ENCODE measurements at places on chromosomes 2 and 18.

GRCh38 chr2:200929334-200930249, 33.9 kb downstream of the ORC2 start:
- DNase-seq, result peak; percentile 22

DNA sequence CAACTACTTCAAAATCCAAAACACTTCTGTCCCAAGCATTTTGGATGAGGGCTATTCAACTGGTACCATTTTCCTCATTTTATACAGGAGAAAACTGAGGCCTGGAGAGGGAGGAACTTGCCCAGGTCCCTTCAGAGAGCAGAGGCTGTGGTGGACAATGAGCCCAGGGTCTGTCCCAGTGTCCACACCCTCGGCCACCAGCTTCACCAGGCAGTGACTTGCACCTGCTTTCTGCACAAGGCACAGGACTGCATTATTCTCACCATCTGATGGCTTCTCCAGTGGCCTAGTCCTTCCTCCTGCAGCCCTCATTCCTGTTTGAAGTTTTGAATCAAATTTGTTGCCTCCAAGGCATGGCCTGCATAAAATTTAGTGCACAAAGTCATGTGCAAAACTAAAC, 53.3 kb downstream of the RNF144A start:
- no peak for DNase-seq

DNA sequence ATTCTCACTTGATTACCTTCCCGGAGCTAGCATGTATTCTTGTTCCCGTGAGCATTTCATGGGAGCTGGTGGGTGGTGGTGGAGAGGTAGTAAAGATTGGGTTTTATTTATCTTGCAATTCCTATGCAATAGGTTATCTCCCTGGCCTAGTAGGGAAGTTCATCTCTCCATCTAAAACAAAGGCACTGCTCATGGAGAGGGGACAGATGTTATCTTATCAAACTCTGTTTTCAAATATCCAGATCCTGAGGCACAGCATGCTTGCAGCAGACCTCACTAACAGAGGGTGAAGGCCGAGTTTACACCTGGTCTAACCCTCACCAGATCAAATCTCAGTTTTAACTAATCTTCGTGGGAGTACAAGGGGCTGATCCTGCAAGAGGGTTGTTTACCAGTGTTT, 98.9 kb downstream of the CYRIA start:
- DNase-seq, result no peak

GRCh38 chr2:240418311-240418710, 17.2 kb upstream of the GPC1 start:
- no peak for DNase-seq

- no peak for DNase-seq
These were observed 32.7 kb upstream of the HPCAL1 start for GRCh38 chr2:10269711-10270610.

All from EL (cell line).